ENCODE measurements at places on chromosomes 7 and 10.

DNA sequence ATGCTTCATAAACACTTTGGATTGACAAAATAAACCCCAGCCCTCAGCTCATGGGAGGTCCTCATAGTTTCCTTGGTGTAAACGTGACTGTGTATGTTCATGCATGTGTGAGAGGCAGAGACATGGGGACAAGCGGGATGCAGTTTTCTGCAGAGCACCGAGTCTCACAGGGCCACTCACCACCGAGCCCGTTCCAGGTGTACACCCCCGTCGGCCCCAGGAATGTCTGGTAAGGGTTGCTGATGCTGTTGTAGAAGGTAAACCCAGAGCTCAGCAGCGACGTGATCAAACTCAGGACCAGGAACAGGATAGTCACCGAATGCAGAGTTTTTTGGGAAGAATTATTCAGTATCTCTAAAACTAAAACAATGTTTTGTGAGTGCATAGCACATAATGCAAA is 9.2 kb downstream of the CLRN3 start:
- no peak for DNase-seq

DNA sequence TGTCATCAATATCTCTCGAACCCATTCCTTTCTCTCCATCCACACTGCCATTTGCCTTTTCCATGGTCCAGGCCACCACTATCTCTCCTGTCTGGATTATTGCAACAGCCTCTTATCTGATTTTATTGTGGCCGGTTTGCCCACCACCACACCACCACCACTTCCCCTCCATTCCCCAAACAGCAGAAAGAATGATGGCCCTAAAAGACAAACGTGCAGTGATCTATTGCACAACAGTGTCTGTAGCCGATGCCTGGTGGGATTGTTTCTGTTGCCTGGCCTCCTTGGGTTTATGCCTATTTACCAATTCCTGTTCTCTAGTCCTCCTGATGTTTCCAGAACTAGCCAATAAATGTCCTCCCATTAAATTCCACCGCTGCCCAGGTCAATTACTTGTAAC is 10.2 kb upstream of the ST8SIA6 start:
- no peak for DNase-seq

DNA sequence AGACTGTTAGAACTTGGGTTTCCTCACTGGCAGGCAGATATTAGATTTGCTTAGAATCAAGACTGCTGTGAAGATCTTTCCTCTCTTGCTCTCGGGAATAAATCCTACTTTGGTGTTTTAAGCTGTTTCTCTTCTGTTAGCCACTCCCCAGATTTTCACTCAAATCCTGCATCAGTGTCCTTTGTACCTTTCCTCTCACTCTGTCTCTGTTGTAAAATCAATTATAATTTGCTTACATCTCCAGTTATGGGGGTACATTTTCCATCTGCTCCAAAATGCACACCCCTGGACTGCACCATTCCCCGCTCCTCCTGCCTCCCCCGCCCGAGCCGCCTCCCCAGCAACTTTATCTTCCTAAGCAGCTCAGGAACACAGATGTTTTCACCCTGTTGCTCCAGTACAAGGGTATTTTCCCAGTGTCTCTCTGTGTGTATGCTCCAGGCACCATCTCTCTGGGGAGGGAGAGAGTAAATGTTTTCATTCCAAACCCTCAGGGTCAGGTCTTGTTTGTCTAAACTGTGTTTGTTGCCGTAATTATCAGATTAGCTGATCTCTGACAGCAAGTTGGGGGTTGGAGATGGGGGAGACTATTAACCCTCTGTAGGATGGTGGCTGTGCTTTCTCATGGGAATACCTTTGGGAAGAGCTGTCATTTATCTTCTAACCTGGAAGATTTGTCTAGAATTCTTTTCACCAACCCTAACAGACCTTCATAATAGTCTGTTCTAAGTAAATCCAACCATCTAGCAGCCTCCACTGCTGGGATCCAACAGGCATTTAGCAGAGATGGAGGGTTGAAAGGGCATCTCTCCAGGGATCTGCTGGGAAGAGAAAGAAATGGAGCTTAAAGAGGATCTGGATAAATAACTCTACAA is 20.4 kb upstream of the GOT1 start:
- no peak for DNase-seq

GRCh38 chr7:152464312-152465118 is 28.7 kb upstream of the KMT2C start:
- peak; percentile 70 for DNase-seq

- no peak for DNase-seq
These were observed 1.6 kb upstream of the TARP start for GRCh38 chr7:38274927-38275620.
